Esophagus muscularis mucosa (tissue), 4 donors: ENCODE measurements at places on chromosomes 11 and 22.

- DNase-seq, result no peak
Measured at GRCh38 chr22:41181349-41182241, 23.5 kb upstream of the L3MBTL2 start.

DNA sequence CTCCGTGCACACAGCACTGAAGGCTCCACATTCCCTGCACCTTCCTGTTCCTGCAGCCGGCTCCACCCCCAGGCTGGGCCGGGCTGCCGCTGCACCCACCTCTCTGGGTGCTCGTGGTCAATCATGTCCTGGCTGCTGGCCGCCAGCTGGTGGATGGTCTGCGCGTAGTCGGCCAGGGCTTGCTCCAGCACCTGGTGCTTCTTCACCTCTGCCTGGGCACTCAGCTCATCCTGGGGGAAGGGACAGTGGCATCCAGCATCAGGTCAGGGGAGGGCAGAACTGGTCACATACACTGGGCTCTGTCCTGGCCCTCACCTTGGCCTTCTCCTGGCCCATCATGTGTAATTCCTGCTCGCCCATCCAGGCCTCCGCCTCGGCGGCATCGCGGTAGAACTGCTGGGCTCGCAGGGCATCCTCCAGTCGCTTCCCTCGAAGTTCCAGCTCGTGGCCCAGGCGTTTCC is 15.2 kb upstream of the RBM4B start:
- no peak for DNase-seq

DNA sequence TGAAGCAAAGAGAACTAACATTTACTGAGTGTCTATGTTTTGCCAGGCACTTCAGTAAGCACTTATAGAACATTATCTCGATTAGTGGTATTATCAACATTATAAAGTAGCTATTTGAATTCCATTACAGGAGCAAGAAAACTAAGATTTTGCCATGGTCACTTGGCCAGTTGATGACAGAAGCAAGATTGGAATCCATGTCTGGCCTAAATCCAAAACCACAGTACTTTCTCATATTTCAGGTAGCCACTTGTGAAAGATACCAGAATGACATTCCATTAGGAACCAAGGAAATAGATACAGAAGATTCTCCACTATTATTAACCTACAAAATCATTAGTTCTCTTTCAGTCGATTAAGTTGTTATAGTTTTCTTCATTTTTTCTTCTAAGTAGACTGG is 691.0 kb upstream of the API5 start:
- DNase-seq, result no peak

DNA sequence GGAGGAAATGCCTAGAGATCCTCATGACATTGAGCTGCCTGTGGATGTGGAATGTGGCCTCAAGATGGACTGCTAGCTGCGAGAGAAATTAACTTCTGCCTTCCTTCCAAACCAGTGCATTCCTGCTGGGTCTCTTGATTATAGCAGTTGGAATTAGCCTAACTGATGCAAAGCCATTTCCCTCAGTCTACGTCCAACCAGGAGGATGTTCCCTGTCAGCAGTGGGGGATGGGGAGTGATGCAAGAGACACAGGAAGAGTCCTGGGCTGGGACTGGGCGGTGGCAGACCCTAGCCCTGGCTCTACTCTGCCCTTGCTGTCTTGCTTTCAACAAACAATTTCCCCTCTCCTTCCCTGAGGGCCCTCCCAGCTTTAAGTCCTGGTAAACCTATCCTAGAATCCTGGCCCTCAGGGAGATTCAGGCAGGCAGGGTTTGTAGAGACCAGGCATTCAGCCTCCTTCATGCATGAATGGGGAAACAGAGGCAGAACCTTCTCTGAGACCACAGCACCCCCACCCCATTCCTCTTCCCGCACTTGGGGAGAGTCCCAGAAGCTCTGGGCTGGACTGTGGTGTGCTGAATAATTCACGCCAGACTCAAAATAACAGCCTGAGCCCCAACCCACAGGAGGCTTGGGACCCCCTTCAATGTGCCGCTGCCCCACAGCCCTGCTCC is 17.0 kb downstream of the C11orf96 start:
- DNase-seq, result no peak

DNA sequence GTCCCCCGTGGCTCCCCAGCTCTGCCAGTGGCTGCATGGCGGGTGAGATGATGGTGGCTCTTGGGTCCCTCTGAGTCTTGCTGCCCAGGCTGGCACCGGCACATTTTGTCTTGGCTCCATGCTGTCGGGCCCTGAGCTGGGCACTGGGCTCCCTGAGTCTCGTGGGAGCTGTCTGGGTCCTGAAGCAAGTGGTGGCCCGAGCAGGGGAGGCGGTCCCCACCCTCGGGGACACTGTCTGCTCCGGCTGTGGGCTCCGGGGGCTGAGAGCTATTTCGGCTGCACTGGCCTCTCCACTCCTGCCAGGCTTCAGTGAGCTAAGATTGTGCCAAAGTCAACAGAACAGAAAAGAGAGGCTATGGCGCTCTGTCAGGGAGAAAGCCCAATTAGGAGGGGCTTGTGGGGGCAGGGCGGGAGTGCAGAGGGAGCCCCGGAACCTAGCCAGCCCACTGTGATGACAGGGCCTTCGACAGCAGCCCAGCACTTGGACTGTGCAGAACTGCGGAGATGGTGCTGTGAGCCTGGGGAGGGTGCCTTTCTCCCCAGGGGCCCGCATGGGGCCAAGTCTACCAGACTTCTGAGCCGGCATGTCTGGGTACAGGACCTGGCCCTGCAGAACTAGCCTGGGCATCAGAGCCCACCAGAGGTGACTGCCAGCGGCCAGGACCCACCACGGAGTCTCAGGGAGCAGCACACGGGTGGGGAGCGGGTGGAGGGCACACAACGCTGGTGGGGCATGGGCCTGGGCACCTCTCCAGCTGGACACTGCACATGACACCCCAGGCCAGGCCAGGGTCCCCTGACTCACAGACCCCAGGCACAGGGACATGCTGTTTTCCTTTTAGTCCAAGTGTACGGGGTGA is 38.0 kb downstream of the RTN4R start:
- DNase-seq, result no peak
